ENCODE measurements at places on chromosomes 2 and 18. TPM values are rescaled to one million over a fixed set of nuclear protein-coding genes. Genes with fewer than 3 reads are reported as not detected.

GPAT2 gene
- 1.7 TPM for polyA plus RNA-seq

UGT1A5 gene
- polyA plus RNA-seq, result 0.15 TPM

REEP1 gene
- polyA plus RNA-seq, result 36.9 TPM

LRRTM1 gene
- polyA plus RNA-seq, result 3.1 TPM

CIB4 gene
- 0.21 TPM for polyA plus RNA-seq

MAL gene
- polyA plus RNA-seq, result 0.30 TPM

EMILIN1 gene
- polyA plus RNA-seq, result 49.1 TPM

NPC1 gene
- polyA plus RNA-seq, result 34.6 TPM

IL1A gene
- 0.09 TPM for polyA plus RNA-seq

TRPM8 gene
- polyA plus RNA-seq, result 0.15 TPM

All from large intestine (tissue), 12 donors.